SK-MEL-5 (cell line): ENCODE measurements at places on chromosomes 12 and 14. TPM values are rescaled to one million over a fixed set of nuclear protein-coding genes. Genes with fewer than 3 reads are reported as not detected.

DNA sequence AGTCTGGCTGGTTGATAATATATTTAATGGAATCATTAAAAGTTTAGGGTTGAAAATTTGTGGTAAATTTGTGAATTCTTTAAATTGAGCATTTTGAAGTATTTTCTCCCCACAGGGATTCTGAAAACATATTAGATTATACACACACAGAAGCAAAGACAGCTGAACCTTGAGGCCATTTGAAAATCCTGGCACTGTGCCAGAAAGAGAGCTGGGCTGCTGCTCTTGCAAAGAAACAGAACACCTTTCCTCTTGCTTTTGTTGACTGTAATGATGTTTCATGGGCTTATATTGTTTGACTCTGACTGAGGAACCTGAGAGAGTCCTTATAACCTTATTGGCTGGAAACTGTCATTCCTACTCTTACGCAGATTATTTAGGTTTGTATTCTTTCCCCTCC lies 4.8 kb downstream of the RNF34 start:
- no peak for DNase-seq

DNA sequence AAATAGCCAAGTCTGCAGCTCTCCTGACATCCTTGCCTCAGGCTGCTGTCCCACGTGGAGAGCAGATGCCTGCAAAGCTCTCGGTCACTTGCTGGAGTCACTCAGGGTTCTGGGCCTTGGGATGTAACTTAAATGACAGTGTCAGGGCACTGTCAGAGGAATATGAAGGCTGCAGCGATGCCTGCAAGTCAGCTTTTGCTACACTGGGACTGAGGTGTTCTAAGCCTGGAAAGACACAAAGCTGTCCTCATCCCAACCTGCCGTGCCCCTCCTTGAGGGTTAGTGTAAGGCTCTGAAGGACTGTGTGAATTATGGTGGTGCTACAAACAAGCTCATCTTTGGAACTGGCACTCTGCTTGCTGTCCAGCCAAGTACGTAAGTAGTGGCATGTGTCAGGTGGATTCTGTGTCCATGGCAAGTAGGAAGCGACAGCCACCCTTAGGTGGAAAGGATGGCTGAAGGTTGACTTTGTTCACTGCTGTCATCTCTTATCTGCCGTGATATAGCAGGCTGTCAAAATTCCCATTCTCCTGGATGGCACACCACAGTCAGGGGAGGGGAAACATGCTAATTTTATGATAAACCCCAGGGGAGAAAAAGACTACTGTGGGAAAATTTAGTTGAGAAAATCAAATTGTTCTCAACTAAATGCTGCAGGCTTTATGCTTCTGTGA lies 79.9 kb downstream of the DAD1 start:
- no peak for DNase-seq

GRCh38 chr12:107778383-107779025 lies 4.0 kb downstream of the ASCL4 start:
- DNase-seq: no peak

DNA sequence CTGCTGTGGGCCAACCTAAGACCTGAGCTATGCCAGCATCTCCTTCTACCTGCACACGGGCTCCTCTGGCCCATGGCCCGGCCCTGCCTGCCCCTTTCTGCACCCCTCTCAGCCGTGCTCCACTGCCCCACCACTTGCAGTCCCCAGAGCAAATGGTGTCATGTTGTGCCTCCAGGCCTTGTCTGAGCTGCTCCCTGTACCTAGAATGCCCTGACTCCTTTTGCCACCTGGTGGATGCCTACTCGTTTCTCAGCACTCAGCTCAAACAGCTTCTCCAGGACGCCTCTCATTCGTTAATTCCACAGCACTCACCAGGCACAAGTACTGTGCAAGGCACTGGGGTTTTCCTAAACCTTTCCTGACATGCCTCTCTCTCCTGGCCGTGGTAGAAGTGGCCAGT lies 63.2 kb upstream of the PNMA1 start:
- DNase-seq: no peak

- peak; percentile 55 for DNase-seq
Measured at GRCh38 chr14:53432378-53432802, 279.3 kb upstream of the DDHD1 start.

- DNase-seq: no peak
Measured at GRCh38 chr12:16833376-16834015, 227.5 kb upstream of the LMO3 start.

DNA sequence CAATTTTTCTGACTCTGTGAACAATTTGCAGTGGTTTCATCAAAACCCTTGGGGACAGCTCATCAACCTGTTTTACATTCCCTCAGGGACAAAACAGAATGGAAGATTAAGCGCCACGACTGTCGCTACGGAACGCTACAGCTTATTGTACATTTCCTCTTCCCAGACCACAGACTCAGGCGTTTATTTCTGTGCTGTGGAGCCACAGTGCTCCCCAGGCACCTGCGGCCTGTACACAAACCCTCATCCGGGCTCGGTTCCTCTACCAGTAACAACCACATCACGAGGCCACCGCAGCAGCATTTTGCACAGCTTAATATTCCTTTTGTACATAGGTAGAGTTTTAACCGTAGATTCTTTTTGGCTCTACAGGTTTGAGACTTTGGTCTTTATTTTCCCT lies 397.4 kb upstream of the OR4E1 start:
- DNase-seq: no peak

GRCh38 chr14:36690311-36691040 lies 28.8 kb downstream of the PAX9 start:
- DNase-seq: no peak

Gene ARHGEF40
- 16.0 and 19.7 TPM in 2 replicates for total RNA-seq
